ENCODE measurements at places on chromosomes 4 and X.

DNA sequence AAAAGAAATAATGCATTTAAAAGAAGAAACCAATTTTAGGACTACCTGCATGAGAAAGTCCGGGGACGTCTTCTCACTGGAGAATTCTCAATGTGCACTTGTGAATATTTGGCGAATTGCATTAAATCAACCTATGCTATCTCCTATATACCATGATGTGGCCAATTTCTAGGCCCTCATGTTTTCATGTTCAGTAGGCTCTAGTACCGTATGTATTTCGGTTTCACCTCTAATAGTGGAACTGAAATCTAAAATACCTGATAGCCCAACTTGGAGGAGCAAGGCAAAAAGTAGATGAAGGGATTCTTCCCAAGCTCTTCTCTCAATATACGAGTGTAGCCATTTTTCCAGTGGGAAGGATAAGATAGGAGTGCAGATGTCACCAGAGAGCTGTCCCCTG lies 11.4 kb upstream of the FGF2 start:
- H3K27ac ChIP-seq: no peak overlapping the region
- H3K36me3 ChIP-seq: no peaks in the 10 kb centered on the region
- no peak for DNase-seq
- no peaks in the 10 kb centered on the region for H3K27me3 ChIP-seq
- no peaks in the 10 kb centered on the region for H3K4me1 ChIP-seq

DNA sequence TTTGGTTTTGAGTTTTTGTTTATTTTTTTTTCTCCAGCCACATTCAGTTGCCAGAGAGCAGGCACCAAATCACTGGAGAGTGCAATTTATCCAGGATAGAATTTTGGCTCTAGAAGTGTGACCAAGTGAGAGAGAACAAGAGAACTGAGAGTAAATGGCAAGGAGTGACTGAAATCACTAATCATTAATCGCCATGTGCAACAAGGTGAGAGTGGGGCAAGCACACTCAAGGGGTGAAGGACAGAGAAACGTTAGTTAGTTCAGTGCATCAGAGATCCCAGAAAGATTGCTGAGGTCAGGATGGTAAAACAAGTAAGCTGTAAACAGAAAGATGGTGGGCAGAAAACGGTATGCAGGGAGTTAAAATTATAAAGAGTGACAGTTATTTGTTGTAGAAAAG lies 17.8 kb upstream of the ASIC5 start:
- no peaks in the 10 kb centered on the region for H3K4me1 ChIP-seq
- DNase-seq: no peak
- no peak overlapping the region for H3K27ac ChIP-seq
- H3K27me3 ChIP-seq: no peaks in the 10 kb centered on the region
- no peak overlapping the region for H3K4me3 ChIP-seq
- H3K36me3 ChIP-seq: no peaks in the 10 kb centered on the region

DNA sequence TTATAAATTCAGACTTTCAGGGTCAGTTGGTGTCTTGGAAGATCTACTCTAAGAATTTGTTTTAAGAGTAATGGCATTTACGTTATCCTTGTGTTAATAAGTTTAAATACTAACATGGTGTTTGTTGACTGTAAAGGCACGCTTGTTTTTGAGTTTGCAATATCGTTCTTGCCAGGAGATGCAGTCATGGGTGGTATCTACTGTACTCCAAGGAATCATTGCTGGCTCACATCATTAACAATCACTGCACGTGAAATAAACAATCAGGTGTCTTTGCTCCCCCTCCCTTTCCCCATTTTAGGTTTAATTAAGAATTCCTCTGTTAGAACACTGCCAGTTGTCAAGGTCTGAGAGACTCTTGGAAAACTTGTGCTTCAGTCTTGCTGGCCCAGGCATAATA lies 1.6 kb downstream of the HHIP start:
- H3K27me3 ChIP-seq: no peaks in the 10 kb centered on the region
- no peaks in the 10 kb centered on the region for H3K36me3 ChIP-seq
- no peak overlapping the region for H3K4me3 ChIP-seq
- peaks cover 14% of the 10 kb centered on the region for H3K4me1 ChIP-seq

DNA sequence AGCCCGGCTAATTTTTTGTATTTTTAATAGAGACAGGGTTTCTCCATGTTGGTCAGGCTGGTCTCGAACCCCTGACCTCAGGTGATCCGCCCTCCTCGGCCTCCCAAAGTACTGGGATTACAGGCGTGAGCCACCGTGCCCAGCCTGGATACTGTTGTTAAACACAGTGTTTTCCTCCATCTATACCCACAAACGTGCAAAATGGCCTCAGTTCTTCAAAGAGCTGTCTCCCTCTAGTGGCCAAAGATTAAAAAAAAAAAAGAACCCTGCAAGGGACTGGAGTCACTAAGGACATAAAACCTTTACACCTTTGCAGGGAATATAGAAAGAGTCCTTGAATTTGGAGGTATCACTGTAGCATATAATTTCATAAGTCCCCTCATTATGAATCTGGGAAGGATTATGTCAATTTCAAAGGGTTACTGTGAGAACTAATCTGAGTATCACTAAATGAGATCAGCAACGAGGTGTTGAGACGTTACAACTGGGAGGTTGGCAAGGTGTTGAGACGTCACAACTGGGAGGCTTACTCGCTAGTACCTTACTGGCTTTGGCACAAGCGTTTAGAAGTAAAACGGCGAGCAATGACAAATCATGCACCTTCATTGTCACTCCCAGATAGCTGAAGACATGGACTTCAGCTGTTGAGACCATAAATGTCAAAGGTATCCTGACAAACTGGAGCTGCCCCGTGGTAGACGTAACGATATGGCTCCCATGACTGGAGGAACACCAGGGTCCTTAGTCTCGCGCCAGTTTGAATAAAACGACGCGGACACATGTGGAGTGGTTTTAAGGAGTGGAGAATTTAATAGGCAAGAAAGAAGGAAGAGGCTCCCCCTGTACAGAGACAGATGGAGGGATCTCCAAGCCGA lies 33.4 kb upstream of the ENPP6 start:
- H3K27me3 ChIP-seq: no peaks in the 10 kb centered on the region
- no peak overlapping the region for H3K27ac ChIP-seq
- H3K36me3 ChIP-seq: no peaks in the 10 kb centered on the region
- no peak for DNase-seq
- H3K4me1 ChIP-seq: no peaks in the 10 kb centered on the region

DNA sequence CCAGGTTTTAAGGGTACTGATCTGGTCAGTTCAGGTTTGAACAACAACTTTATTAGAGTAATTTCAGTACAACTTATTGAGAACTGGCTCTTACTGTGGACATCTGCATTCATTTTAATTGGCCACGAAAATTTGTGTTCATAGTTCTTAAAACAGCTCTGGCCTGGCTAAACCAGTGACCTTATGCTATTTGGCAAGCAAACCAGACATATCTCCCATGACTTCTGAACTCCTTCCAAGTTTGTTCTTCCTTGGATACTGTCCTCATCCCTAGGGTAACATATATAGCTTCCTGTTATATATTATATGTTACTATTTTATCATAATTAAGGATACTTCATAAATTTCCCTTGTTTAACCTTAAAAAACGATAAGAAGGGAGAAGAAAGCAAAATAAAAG lies 841.9 kb downstream of the TRAM1L1 start:
- no peak overlapping the region for H3K27ac ChIP-seq
- DNase-seq: no peak
- no peaks in the 10 kb centered on the region for H3K27me3 ChIP-seq
- no peaks in the 10 kb centered on the region for H3K4me1 ChIP-seq
- no peaks in the 10 kb centered on the region for H3K36me3 ChIP-seq

DNA sequence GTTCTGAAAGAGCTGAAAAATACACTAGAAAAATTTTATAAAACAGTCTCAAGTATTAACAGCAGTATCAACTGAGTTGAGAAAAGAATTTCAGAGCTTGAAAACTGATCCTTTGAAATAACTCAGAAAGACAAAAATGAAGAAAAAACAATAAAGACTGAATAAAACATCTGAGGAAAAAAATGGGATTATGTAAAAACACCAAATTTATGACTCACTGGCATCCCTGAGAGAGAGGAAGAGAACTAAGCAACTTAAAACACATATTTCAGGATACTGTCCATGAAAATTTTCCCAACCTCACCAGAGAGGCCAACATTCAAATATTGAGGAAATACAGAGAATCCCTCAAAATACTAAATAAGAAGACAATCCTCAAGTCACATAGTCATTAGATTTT lies 22.9 kb downstream of the PABPC4L start:
- H3K27me3 ChIP-seq: no peaks in the 10 kb centered on the region
- H3K4me1 ChIP-seq: no peaks in the 10 kb centered on the region
- no peak overlapping the region for H3K4me3 ChIP-seq
- H3K36me3 ChIP-seq: no peaks in the 10 kb centered on the region

GRCh38 chr4:675980-676870 lies 1.9 kb downstream of the MYL5 start:
- H3K4me3 ChIP-seq: no peak overlapping the region
- no peaks in the 10 kb centered on the region for H3K27me3 ChIP-seq
- no peak overlapping the region for H3K27ac ChIP-seq
- H3K4me1 ChIP-seq: peaks cover 28% of the 10 kb centered on the region

- H3K36me3 ChIP-seq: no peaks in the 10 kb centered on the region
- no peak overlapping the region for H3K27ac ChIP-seq
- no peak overlapping the region for H3K4me3 ChIP-seq
- no peak for DNase-seq
- H3K27me3 ChIP-seq: peaks cover 94% of the 10 kb centered on the region
Observed at GRCh38 chr4:84481077-84481859, 17.8 kb downstream of the NKX6-1 start.

DNA sequence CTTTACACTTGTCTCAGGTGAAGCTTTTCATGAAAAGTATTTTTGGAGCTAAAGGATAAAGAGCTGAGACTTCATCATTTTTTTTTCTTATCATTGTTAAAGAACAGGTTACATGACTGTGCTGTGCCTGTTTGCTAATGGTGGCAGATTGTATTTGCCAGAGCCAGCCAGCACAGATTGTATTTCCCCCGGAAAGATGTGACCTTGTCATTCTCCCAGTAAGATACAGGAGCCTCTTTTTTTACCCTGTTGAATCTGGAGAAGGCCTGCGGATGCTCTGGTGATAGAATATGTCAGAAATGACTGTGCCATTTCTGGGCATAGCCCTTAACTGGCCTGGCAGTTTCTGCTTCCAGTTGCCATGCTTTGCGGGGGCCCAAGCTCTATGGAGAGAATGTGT lies 91.9 kb downstream of the GPRIN3 start:
- H3K4me3 ChIP-seq: no peak overlapping the region
- no peaks in the 10 kb centered on the region for H3K36me3 ChIP-seq
- peaks cover 10% of the 10 kb centered on the region for H3K27me3 ChIP-seq
- no peak overlapping the region for H3K27ac ChIP-seq

DNA sequence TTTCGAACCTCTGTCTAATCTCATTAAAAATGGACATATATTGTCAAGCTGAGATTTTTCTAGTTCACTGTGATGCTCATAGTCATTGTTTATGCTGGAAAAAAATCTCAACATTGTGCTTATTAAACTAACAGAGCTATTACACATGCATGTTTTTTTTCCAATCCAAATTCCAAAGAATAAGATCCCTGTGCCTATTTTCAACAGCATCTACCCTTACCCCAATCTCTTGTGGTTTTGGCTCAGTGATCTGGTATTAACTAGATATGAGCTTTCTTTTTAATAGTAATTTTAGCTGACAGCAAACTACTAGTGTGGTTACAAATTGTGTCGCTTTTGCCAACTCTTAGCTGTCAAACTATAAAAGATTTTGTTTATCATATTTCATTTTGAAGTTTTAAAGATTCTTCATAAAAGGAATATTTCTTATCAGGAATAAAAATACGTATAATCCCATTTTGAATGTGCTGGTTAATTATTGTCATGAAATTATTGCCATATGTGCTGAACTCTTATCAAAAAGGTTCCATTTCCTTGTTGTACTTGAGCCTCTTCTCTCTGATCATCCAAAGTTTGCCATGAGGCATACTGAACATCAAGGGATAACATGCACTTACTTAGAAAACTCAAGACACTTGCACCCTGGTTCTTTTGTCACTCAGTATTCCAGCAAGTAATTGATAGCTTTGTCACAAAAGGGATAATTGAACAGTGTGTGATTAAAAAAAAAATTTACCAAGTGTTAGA lies 241.2 kb downstream of the ARHGAP24 start:
- no peak overlapping the region for H3K4me3 ChIP-seq
- DNase-seq: no peak
- no peak overlapping the region for H3K27ac ChIP-seq
- no peaks in the 10 kb centered on the region for H3K27me3 ChIP-seq
- H3K36me3 ChIP-seq: no peaks in the 10 kb centered on the region
- peaks cover 13% of the 10 kb centered on the region for H3K4me1 ChIP-seq

DNA sequence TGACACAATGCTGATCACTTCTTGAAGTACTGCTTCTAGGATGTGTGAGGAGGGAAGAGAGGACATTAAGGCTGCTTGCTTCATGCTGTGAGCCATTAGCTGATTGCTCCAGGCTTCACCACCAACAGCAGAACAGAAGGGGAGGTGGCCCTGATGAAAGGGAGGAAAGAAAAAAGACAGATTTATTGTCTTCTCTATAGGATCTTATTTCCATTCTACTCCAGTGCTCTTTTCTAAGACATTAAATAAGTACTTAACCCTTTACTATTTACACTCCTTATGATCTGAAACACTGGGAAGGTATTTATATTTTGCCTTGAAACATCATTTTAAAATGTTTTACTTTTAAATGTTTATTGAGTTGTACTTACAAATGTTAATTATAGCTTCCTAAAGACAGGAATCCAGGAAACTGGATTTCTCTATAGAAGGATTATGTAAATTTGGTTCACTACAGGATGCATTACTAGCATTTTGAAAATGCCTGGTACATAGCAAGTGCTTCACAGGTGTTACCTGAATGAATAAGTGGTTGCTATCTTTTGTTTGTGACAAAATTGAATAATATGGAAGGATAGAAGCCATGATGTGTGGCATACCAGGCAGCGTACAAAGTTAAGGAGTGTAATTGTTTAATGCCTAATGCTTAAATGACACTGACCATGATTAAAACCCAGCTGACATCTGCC lies 680.9 kb upstream of the ATOH1 start:
- no peaks in the 10 kb centered on the region for H3K36me3 ChIP-seq
- H3K27me3 ChIP-seq: no peaks in the 10 kb centered on the region
- H3K4me1 ChIP-seq: no peaks in the 10 kb centered on the region
- H3K27ac ChIP-seq: no peak overlapping the region

GRCh38 chrX:18981124-18981807 lies 2.6 kb downstream of the PHKA2 start:
- no peak overlapping the region for H3K27ac ChIP-seq
- peaks cover 18% of the 10 kb centered on the region for H3K4me1 ChIP-seq
- DNase-seq: no peak
- no peak overlapping the region for H3K4me3 ChIP-seq

- no peak for DNase-seq
- H3K27ac ChIP-seq: no peak overlapping the region
- no peaks in the 10 kb centered on the region for H3K27me3 ChIP-seq
- no peaks in the 10 kb centered on the region for H3K36me3 ChIP-seq
Observed at GRCh38 chr4:2301806-2302205, 39.9 kb upstream of the MXD4 start.

- H3K4me1 ChIP-seq: peaks cover 29% of the 10 kb centered on the region
- peak overlapping the region; percentile 69 for H3K4me3 ChIP-seq
- H3K27me3 ChIP-seq: no peaks in the 10 kb centered on the region
- peaks cover 39% of the 10 kb centered on the region for H3K36me3 ChIP-seq
- H3K27ac ChIP-seq: peak overlapping the region; percentile 91
- DNase-seq: no peak
Observed at GRCh38 chr4:158722291-158722916, 792 bp downstream of the PPID start.
